ENCODE measurements at places on chromosomes 12 and 14. TPM values are rescaled to one million over a fixed set of nuclear protein-coding genes. Genes with fewer than 3 reads are reported as not detected.

Gene C12orf54
- not detected for total RNA-seq

- no peak for DNase-seq
Measured at GRCh38 chr14:96040828-96041371, 1.7 kb downstream of the C14orf132 start.

Gene SLCO1C1
- not detected for total RNA-seq

- DNase-seq: no peak
Measured at GRCh38 chr12:39935839-39936238, 170.0 kb downstream of the SLC2A13 start.

GRCh38 chr12:109735051-109735521 lies 21.5 kb downstream of the FAM222A start:
- DNase-seq: peak; percentile 9

All from glutamatergic neuron (in vitro differentiated cells).